ENCODE measurements at places on chromosomes 11 and 22.
A peak's percentile ranks its signal among the peaks of the same experiment; 100 is the strongest.

GRCh38 chr11:18987454-18988231 is 48.4 kb upstream of the MRGPRX1 start:
- no peak for DNase-seq

GRCh38 chr22:49992921-49993648 is 19.5 kb downstream of the IL17REL start:
- peak; percentile 33 for DNase-seq

DNA sequence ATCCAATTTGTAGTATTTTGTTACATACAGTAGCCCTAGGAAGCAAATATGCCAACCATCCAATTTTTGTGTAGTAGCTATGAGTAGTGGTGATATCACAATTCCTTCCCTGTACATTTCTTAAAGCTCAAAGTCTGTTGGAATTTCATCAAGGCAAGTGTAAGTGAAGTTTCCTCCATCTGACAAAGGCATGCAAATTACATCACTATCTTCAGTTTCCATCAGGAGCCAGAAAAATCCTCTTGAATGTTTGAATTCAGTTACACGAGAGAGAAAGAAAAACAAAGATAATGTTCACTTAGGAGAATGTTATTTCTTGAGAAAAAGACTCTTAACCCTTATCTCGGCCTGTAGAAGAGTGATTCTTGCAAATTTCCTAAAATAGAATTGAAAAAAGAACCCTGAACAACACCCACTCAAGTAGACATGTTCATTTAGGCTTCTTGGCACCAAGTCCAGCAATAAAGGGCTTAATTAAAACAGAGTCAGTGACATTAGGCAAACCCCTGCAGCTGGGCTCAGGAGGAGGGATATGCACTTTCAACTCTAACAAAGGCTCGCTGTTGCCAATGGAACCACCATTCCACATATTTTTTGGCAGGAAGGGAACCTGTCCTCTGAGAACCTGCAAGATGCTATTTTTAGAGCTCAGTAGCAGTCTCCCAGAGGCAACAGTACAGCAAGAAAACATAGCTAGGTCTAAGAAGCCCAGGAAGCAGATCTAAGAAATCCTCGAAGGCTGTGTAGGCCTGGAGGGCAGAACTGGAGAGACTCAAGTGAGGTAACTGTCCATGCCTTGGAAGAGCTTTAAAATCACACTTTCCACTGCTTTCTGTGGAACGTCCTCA is 144.6 kb downstream of the CCDC81 start:
- DNase-seq = no peak

- no peak for DNase-seq
Measured at GRCh38 chr22:30386608-30386959, 627 bp downstream of the RNF215 start.

DNA sequence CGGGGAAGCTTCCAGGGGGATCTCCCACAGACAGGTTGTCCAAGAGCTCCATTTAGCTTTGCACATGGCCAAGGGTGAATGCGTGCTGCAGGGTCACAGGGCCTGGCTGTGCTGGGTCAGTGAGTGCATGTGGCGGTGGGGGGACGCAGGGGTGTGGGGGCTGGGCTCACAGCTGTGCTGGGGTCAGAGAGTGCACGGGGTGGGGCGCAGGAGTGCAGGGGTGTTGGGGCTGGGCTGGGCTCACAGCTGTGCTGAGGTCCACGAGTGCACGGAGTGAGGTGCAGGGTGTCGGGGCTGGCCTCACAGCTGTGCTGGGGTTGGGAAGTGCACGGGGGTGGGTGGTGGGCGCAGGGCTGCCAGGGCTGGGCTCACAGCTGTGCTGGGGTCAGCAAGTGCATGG is 557.7 kb downstream of the BRD1 start:
- no peak for DNase-seq

All from SHP77 treated with DMSO at 0.1 percent for 48 hours (cell line).